ENCODE measurements at places on chromosomes 3 and 15.

- no peak for DNase-seq
Observed at GRCh38 chr15:50940506-50940905, 32.0 kb downstream of the AP4E1 start.

DNA sequence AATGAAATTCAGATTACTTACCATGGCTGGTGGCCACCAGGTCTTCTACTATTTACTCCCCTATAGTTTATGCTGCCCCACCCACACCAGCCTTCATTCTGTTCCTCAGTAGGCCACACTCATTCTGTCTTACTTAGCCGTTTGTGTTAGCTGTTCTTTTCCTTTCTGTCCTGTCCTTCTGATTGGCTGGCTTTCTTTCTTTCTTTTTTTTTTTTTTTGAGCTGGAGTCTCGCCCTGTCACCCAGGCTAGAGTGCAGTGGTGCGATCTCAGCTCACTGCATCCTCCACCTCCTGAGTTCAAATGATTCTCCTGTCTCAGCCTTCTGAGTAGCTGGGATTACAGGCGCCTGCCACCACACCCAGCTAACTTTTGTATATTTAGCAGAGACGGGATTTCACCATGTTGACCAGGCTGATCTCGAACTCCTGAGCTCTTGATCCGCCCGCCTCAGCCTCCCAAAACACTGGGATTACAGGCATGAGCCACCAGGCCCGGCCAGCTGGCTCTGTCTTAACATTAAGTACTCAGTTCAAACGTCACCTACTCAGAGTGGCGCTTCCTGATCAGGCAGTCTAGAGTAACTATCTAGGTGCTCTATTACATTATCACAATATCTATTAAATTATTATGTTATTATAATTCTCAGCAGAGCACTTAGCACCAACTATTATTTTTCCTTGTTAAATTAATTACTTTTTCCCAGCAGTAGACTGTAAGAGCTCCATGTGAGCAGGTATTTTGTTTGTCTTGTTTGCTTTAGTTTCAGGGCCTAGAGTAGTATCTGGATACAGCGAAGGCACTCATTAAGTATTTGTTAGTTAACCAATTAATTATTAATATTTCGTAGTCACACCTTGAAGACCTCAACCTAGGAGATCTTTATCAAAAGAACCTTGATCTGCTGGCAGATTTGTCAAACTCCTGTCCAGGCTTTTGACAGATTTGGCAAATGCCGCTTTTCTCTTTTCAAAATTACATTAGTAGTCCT, 6.4 kb downstream of the CMSS1 start:
- DNase-seq = no peak

GRCh38 chr15:42691770-42692169, 45.2 kb downstream of the CDAN1 start:
- DNase-seq = peak; percentile 46

DNA sequence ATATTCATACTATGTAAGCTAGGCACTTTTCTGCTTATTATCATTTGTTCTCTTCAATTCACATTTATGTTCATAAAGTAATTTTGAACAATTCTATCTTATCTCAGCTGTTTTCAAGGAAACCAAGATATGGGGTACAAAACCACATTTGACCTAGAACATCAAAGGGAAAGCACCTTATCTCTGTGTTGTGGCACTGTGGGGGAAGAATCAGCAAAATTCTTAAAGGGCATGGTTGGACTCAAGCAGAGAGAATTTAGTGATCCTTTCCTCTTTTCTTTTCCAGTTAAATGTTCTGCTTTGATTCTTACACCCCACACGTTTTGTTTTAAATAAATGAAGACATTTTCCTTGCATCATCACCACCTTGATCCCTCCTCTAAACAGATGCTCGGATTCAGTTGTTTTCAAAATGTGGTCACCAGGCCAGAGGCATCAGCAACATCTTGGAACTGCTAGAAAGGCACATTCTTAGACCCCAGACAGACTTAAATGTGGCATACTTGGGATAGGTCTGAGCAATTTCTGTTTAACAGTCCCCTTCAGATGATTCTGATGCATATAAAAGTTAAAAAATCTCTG, 128.4 kb upstream of the TP63 start:
- DNase-seq = no peak

- DNase-seq = no peak
Observed at GRCh38 chr3:40901796-40902195, 297.5 kb upstream of the CTNNB1 start.

DNA sequence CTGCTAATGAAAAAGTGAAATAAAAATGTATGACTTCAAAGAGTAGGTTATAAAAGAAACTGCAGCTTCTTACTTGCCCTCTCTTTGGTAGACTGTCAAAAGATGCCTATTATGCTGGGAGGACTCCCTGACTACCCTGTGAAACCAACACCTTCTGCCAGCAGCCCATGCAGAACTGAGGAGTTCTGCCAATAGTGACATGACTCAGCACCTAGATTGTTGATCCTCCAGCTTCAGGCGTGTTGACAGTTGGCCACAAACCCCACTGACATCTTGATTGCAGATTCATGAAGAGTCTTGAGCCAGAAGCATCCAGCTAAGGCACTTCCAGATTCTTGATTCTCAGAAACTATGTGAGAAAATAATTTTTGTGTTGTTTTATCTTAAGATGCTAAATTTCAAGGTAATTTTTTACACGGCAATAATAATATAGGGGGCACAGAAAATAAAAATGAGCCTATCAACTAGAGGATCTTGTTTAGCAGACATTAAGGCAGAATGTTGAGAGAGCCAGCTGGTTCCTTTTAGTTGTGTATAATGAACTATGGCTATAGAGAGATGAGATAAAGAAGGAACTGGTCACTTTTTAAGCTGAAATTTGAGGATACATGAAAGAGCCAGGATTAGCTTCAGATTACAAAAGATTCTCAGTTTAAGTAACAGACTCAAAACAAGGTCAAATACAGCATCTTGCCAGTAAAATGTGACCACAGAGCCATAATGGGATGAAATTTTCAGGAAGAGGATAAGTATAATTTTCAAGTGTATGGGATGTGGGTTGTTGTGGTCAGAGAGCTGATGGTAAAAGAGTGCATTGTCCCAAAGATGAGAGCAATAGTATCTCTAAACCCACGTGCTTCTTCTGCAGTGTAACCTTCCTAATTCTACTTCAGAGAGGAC, 588.7 kb upstream of the CBLB start:
- peak; percentile 84 for DNase-seq

GRCh38 chr3:150868282-150868681, 37.0 kb downstream of the MINDY4B start:
- DNase-seq = no peak

DNA sequence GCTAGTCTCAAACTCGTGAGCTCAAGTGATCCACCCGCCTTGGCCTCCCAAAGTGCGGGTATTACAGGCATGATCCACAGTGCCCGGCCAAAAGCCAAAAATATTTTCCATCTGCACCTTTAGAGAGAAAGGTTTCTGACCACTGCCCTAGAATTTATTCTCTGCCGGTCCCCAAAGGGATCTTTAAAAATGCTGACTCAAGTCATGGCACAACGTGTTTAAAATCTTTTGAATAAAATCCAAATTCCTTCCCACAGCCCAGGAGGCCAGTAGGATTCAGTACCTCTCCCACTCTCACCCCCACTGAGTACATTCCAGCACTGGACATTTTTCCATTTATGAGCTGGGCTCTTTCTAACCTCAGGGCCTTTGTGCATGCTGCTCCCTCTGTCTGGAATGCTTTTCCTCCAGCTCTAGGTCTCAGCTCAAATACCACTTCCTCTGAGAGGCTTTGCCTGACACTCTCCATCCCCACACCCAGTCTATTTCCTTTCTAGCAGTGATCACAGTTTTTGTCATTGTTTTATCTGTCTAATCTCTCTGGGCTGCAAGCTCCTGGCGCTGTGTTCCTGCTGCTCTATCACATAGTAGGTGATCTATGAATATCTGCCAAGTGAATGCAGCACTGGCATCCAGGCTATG, 502.9 kb downstream of the SHQ1 start:
- DNase-seq = no peak

- DNase-seq = no peak
Observed at GRCh38 chr15:42719043-42719442, 17.9 kb downstream of the CDAN1 start.

- DNase-seq = no peak
Observed at GRCh38 chr3:168384990-168385389, 289.3 kb upstream of the GOLIM4 start.

DNA sequence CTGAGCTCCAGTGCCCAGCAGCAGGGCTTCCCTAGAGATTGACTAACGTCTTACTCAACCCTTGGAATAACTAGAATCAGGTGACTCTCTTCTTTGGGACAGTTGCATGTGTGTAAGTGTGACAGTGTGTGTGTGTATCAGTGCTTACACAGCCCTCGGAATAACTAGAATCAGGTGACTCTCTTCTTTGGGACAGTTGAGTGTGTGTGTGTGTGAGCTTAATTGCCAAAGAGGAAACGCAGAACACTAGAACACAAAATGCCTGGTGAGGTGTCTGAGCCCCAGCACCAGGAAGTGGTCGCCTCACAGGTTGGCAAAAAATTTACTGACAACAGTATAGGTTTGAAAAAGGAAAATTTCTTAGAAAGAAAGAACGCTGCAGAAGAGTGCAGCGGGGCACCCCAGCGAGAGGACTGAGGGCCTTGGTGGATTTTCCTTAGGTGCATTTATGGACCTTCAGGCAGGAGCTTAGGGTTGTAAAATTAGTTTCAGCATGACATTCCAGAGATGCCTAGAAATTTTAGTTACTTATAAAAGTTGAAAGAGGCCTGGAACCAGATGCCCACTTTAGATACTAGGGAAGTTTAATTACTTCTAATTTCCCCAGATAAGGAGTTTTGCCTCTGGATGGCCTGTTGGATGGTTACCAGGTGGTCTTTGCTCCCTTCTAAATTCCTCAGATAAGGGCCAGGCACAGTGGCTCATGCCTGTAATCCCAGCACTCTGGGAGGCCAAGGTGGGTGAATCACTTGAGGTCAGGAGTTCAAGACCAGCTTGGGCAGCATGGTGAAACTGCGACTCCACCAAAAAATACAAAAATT, 3.7 kb upstream of the WDR82 start:
- DNase-seq = no peak

GRCh38 chr15:88395241-88395640, 71.9 kb downstream of the MRPL46 start:
- DNase-seq = no peak

DNA sequence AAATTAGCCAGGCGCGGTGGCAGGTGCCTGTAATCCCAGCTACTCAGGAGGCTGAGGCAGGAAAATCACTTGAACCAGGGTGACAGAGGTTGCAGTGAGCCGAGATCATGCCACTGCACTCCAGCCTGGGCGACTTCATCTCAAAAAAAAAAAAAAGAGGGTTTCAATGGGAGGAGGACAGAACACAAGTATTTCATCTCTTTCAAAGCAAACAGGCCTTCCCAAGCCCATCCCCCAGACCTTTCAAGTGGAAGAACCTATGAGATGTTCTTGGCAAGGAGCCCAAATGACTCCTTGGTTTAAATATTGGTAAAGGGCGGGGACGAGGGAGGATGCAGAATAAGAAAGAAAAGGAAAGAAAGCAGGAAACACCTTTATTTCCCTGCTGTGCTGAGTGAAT, 62.2 kb upstream of the MCF2L2 start:
- DNase-seq = no peak

DNA sequence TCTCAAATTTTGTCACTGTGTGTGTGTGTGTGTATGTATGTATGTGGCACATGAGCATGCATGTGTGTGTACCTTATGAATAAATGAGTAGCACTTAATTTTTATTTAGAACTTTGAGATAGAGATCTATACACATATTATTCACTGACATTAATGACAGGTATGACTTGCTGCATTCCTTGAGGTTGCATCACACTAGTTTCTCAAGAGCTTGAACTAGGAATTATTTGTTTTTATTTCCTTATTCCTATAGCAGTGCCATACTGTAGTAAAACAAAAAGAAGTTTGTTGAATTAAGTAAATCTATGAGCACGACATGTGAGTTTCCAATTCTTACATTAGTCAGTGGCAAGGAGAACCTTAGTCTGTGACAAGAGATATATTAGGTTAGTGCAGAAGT, 943.9 kb downstream of the ROBO1 start:
- DNase-seq = no peak

- DNase-seq = no peak
Observed at GRCh38 chr3:16236030-16236639, 28.6 kb downstream of the DPH3 start.
